ENCODE measurements at places on chromosomes 6 and 20.

GRCh38 chr6:160328447-160328846 lies 19.7 kb upstream of the SLC22A3 start:
- no peak for DNase-seq

GRCh38 chr20:6622041-6622440 lies 145.4 kb upstream of the BMP2 start:
- DNase-seq, result no peak

DNA sequence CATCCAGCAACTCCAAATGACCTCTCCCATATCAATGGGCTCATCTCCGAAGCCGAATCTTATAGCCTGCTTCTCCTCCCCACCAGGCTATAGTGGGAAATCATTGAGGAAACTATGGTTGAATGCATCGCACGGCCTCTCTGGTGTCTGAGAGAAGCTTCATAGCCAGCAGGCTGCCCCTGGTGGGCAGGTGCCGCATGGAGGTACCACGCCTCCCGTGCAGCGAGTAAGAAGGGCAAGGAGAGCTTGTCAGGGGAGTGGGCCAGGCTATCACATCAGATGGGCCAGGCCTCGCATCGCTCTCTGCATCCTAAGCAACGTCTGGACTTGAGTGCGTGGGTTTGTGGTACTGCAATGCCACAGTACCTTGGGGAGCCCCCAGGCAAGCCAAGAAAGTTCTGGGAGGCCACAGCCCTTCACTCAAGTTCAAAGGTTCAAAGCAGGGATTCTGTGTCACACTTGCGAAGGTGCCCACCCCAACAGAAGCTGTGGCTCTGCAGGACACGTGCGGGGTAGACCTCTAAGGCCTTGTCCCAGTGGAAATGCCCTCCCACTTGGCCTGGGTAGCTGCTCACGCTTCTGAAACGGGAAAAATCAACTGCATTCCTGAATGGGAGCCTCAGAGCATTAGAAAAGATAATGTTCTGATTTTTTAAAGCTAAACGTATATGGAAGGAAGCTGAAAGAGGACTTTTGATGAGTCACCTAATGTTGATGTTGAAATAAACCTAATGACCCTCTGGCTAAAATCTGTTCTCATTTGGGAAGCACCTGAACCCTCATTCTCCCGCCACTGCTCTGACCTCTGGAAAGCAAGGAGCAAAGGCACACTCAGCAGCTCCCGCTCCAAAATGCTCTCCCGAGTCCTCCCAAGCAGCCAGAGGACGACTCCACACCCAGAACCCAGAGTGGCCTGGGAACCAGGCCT lies 8.4 kb upstream of the IRF4 start:
- DNase-seq, result no peak

DNA sequence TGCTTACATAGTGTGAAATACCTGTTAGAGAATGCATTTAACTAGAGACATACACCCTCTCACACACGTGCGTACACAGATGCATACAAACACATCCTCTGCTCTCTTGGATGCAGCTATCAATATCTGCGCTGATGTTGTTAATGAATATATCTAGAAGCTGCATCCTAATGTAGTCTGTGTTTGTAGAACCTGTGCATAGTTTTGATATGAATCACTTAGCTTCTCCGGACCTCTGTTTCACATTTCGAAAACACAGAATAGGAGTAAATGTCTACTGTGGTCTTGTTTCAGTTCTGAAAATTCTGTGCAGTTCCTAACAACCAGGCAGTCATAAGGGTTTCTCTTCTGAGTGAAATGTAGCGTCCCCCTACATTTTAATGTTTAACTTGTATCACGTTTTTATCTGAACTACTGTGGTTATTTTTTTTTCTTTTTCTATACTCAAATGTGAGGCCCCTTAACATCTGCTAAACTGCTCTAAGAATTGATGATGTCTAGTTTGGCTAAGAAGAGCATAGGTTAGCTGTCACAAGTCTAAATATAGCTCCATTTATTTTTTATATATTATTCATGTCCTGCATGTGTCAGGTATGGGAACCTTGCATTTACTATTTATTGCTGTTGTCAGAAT lies 254.5 kb downstream of the TMEM242 start:
- no peak for DNase-seq

DNA sequence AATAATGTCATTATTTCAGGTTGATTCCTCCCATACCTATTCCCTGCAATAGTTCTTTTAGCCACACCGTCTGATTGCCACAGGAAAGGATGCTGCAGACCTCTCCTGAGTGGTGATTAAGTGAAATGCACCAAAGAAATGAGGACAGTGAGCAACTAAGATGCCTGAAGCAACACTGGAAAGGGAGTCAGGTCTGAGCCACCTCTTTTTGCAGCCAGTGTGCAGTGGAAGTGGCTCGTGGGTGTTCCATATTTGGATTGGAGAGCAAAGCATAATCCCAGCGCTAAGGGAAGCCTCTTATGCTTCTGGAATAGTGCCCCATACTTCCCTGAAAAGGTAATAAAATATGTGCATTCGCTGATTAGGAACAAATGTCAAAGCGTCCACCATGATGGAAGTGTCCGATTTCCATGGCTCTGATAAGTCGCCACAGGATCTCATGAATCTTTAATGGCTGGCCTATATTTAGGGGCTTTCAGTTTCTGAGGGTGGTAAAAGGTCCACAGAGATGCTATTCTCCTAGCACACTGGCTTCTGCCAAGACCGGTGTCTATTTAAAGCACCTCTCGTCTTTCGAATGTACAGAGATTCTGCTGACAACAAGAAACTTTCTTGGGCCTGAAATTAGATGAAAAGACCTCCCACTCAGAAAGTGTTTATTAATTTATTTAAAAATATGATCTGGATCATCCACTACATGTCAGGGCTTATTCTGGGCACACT lies 253.9 kb downstream of the SLC24A3 start:
- DNase-seq, result no peak
